ENCODE measurements at places on chromosomes 3 and 15.

DNA sequence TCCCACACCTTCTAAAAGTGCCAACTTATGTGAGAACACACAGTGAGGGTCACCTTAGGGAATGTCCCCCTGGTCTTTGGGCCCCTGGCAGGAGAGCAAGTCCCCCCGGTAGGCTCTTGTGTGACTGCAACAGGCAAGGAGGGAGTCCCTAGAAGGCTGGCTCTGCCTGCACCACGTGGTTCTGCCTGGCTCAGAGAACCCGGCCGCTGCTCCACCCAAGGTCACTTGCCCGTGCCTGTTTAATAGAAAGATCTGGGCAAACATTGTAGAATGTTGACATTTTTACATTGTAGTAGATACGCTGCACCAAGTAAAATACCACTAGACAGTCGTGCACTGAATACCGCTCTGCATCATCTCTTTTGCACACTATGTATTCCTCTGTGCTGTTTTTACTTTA lies 21.9 kb downstream of the GABRA5 start:
- H3K27ac ChIP-seq: no peak overlapping the region
- peaks cover 4% of the 10 kb centered on the region for H3K4me1 ChIP-seq
- no peak for DNase-seq
- peak overlapping the region; percentile 37 for H3K4me3 ChIP-seq

DNA sequence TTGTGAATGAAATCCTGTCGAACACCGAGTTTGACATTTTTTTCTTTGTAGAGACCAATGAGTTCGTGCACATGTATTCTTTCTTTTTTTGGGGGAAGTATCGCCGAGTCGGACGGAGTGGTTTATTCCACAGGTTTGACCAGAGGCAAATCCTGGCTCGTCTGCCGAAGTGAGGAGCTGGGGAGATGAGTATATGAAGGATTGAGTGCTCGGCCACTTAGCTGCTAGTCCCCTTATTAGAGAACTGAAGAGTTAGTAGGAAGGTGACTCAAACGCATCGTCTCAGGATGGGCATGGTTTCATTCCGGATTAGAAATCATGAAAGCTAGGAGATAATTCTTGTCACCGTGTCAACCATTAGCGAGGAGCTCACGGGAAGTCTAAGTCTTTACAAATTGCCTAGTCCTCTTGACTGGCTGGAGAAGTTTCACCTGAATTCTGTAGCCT lies 154.7 kb upstream of the GOLIM4 start:
- H3K4me1 ChIP-seq: 0 out of 2 replicates have a peak, but pooled peaks cover 2% of the 10 kb centered on the region
- H3K27ac ChIP-seq: no peak overlapping the region
- peaks cover 9% of the 10 kb centered on the region for H3K27me3 ChIP-seq
- no peaks in the 10 kb centered on the region for H3K36me3 ChIP-seq
- H3K4me3 ChIP-seq: peak overlapping the region; percentile 56
- DNase-seq: no peak

- no peaks in the 10 kb centered on the region for H3K4me1 ChIP-seq
- H3K27ac ChIP-seq: no peak overlapping the region
- H3K4me3 ChIP-seq: no peak overlapping the region
- H3K27me3 ChIP-seq: no peaks in the 10 kb centered on the region
These were observed 40.0 kb downstream of the TMEM45A start for GRCh38 chr3:100532411-100532810.

- no peaks in the 10 kb centered on the region for H3K4me1 ChIP-seq
- H3K36me3 ChIP-seq: no peaks in the 10 kb centered on the region
- H3K4me3 ChIP-seq: no peak overlapping the region
- no peak overlapping the region for H3K27ac ChIP-seq
- H3K27me3 ChIP-seq: no peaks in the 10 kb centered on the region
- DNase-seq: no peak
These were observed 3.4 kb upstream of the ATP2B2 start for GRCh38 chr3:10508619-10509260.

GRCh38 chr15:57064033-57064432 lies 145.6 kb downstream of the TCF12 start:
- H3K27ac ChIP-seq: no peak overlapping the region
- DNase-seq: no peak
- H3K27me3 ChIP-seq: no peaks in the 10 kb centered on the region
- no peaks in the 10 kb centered on the region for H3K36me3 ChIP-seq
- H3K4me3 ChIP-seq: no peak overlapping the region

DNA sequence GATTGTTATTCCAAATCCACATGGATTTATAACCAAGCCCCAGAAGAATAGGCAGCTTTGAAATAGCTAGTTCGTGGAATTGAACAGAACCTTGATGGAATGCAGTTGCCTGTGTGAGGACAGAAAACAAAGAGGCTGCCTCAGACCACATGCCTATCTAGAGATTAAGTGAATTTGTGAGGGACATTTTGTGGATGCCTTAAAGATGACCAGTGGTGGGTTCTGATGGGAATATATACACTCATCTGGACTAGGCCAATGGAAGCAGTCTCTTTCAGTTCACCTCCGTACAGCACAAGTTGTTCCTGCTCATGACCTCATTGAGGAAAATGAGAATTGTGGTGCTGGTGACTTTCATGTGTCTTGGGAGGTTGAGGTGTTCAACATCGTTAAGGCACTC lies 63.2 kb upstream of the PYDC2 start:
- H3K36me3 ChIP-seq: 0 out of 2 replicates have a peak, but pooled peaks cover 3% of the 10 kb centered on the region
- H3K27me3 ChIP-seq: no peaks in the 10 kb centered on the region
- no peak overlapping the region for H3K4me3 ChIP-seq
- H3K4me1 ChIP-seq: no peaks in the 10 kb centered on the region
- DNase-seq: no peak

GRCh38 chr15:31302778-31303725 lies 23.6 kb upstream of the KLF13 start:
- no peaks in the 10 kb centered on the region for H3K36me3 ChIP-seq
- no peak overlapping the region for H3K4me3 ChIP-seq
- no peak for DNase-seq
- no peaks in the 10 kb centered on the region for H3K27me3 ChIP-seq
- peaks cover 7% of the 10 kb centered on the region for H3K4me1 ChIP-seq
- H3K27ac ChIP-seq: peak overlapping the region; percentile 44
